D341Med (cell line): ENCODE measurements at places on chromosomes 2 and 18.
A peak's percentile ranks its signal among the peaks of the same experiment; 100 is the strongest.

DNA sequence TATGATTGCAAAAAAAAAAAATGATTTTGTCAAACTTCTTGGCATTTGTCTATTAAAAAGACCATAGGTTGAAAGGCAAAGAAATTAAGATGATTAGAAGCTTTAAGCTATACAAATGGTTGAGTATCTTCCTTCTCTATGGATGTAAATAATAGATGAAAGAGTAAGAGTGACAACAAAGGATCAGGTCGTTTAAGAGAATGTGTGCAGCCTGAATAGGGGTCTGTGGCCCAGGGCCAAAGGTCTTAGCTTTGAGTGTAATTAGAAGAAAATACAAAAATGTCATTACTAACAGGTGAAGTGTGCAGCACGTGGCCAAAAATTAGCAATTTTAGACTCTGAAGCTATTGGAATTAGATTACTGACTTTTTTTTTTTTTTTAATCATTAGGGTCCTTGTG is 122.4 kb downstream of the GREB1L start:
- no peak for DNase-seq

- DNase-seq = no peak
These were observed 298.9 kb upstream of the TRIB2 start for GRCh38 chr2:12417786-12418185.

DNA sequence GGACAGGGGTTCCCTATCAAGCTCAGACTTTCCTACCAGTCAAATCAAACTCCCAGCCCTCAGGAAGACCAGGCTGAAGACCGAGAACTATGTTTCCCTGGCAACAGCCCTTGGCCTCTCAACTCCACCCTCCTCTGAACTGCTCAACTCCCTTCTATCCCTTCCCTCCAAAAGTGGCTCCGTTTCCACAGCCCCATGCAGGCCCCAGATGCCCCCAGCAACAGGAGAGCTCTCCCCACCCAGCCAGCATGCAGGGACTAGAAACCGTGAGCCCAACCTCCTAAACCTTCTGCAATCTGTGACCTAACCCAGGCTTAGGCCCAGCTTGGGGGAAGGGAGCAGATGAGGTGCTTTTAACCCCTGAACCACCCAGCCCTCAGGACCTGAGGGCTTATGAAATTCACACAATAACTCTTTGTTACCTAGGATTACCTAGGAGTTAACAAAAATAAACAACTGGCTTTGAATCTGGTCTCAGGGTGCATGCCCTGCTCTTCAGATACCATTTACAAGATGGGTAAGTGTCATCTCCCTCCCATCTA is 87.2 kb downstream of the BCL11A start:
- no peak for DNase-seq

DNA sequence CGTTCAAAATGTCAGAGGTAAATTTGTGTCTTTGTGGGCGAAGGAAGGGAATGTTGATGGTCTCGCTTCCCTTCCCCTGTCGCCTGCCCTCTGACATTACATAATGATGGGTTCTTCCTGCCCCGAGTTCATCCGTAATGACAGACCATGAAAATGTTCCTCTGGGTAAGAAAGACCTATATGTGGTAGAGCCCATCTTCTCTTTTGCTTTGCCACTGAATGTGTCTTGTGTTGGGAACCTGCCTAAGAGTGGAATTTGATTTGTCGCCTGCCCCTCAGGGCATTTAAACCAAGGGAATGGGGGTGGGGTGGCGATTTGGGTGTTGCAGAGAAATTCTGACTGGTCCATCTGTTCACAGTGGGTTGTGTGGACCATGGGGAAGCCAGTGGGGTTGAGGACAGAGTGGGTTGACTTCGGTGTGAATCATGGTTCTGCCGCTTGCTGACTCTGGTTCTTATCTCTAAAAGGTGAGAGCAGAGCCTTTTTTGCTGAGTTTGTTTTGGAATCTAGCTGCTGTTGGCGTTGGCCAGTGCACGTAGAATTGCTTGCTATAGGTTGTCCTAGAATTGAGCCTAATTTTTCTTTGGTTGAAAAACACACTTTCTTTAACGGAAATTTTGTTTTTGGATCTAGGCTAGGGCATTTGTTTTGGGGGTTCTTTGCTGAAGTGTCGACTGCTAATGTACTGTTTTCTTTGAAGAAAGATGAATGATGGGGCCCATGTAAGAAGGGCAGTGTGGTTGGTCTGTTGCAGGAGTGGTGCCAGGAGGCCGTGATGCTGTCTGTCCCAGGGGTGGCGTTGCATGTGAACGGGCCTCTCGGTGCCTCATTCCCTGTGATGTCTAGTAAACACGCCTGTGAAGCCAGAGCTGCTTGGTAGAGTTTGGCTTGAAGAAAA is 1.3 kb downstream of the INPP4A start:
- DNase-seq = no peak

DNA sequence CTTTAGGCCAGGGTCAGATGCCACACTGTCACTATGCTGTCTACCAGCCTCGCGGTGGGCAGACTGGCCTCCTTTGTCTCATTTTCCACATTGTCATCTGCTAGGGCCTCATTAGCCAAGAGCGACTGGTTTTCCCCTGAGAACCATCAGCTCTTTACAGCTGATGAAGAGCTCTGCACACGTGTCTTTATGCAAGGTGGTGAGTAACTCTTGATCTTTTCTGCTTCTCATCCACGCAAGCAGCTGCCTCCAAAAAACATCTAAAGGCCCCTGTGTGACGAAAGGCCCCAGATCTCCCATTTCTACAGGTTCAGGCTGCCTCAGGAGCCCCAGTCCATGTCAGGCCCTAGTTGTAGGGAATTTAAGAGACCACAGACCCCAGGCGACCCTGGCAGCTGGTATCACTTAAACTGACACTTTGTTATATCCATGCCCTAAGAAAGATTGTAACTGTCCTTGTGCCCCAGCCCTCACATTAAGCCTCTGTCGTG is 52.9 kb downstream of the DPYSL5 start:
- peak; percentile 53 for DNase-seq

- DNase-seq = no peak
These were observed 254.1 kb downstream of the TSN start for GRCh38 chr2:122009561-122009960.

- no peak for DNase-seq
These were observed 211.0 kb downstream of the KCNE4 start for GRCh38 chr2:223262946-223263345.

DNA sequence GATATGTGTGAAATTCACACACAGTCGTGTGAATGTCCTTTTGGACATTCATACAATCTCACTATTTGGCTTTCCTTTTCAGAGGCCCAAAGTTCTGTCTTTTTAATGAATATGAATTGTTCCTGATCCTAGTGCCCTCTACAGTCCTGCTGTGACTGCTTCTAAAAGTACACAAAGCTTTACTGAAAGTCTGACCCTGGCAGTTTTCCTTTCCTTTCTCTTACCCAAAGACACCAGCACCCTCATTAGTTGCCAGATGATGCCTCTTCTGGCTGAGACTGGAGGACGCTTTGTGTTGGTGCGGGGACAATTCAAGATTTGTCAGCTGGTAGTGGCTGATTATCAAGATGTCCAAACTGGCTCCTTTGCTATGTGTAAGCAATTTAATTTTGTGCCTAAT is 81.8 kb upstream of the CDCA7 start:
- DNase-seq = no peak

GRCh38 chr2:161839926-161840325 is 215.7 kb downstream of the SLC4A10 start:
- no peak for DNase-seq

GRCh38 chr2:173271135-173271534 is 83.5 kb upstream of the CDCA7 start:
- no peak for DNase-seq

DNA sequence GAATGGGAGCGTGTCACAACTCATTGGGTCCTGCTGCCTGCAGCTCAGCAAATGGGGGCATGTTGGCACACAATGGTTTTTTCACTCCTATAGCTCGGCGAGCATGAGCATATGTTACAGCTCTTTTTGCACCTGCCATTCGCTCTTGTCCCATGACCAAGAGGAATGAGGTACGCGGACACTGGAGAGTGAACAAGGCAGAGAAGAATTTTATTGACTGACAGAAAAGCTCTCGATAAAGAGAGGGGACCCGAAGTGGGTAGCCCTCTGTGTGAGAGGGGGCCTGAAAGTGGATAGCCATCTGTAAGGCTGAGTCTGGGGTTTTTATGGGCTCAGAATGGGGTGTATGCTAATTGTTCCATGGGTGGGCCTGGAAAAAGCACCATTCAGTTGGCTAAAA is 5.5 kb downstream of the ACYP2 start:
- DNase-seq = no peak

DNA sequence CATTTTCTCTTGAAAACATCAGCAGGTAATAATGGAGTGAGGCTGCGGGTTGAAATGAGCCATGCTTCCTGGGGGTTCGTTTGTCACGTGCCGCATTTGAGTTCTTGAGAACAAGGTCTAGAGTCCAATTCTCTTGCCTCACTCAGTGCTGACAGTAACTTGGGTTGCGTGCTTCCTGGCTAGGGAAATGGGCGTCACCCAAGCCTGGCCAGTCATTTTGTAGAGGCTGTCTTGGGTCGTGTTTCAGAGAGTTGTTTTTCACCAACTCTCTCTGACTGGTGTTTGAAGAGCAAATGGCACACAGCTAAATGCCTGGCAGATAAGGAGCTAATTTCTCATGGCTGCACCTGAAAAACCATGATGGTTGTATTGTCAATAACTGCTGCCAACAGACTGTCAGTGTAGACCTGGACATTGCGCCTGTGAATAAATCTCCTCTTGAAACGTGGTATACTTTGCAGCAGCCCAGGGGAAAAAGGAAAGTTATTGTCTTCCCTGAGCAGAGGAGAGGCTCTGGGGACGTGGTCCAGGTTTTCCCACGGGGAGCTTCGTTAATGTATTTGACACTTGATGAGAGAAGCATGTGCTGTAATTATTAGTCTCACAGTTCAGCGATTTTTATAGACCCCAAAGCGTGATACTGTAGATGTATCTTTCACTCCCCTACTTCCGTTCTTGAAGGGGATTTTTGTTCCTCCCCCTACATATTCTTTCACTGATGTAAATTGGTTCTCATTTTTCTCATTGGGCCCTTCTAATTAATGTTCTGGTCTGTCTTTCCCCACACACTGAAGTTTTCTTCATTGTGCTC is 196.0 kb downstream of the FHOD3 start:
- DNase-seq = no peak

- DNase-seq = no peak
These were observed 489.1 kb downstream of the STK39 start for GRCh38 chr2:167758292-167758691.

DNA sequence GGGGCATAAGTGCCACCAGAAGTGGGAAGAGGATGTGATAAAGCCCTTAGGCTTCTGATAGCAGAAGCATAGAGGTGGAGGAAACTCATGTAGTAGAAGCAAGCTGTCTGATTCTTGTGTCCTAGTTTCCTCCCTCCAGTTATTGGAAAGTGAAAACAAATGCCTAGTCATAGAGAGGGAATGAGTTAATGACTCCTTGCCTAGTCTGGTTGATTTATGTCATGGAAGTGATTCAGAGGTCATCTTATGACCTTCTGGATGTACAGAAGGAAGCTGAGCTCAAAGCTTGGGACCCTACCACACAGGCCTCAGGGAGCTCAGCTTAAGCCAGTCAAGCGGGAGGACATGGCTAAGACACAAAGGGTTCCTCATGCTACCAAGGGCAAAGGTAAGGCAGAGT is 232.2 kb downstream of the THSD7B start:
- no peak for DNase-seq

DNA sequence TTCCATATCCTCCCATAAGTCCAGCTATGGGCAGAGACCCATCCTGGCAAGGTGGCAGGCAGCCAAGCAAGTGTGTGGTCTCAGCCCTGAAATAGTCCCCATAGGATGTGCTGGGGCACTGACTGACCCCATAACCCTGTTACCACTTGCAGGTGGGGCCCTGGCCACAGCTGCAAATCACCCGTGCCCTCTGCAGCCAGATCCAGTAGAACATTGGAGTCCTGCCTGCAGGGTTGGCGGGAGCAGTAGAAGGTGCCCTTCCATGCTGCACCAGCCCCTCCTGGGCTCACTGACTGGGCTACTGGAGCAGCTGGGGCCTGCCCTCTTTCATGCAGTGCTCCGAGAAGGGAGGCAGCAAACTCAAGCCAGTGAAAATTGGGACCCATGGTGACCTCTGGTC is 112.6 kb upstream of the MCFD2 start:
- DNase-seq = no peak

DNA sequence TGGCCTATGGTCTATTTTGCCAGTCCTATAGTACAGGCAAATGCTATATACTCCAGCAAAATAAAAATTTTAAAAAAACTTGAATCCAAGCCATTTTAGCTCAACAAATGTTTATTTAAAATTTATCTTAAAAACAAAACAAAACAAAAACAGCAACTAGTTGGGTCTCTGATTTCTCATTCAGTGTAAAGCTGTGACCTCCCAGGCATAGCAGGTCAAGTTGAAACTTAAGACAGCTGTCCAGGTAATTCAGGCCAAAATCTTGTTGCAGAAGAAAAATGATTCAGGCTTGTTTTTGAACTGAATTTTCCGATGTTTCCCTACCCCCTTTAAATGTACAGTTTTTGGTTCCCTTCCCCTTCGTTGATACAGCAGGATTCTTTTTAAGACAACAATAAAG is 58.5 kb downstream of the CABLES1 start:
- DNase-seq = no peak

DNA sequence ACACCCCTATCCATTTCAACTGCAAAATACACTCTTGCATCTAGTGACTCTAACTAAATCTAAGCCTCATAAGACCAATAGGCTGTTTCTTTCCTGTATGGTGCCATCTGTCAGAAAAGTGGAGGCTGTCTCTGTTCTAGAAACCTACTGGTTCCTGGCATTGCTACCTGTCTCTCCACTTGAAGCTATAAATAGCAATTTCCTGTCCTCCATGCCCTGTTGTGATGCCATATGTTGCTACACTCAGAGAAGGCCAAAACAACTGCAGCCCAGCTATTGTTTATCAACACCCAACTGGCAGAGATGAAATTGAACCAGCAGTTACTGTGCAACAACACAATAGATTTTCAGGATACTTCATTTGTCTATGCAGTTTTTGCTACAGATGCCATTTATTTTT is 1355.1 kb upstream of the SLC39A10 start:
- DNase-seq = no peak

DNA sequence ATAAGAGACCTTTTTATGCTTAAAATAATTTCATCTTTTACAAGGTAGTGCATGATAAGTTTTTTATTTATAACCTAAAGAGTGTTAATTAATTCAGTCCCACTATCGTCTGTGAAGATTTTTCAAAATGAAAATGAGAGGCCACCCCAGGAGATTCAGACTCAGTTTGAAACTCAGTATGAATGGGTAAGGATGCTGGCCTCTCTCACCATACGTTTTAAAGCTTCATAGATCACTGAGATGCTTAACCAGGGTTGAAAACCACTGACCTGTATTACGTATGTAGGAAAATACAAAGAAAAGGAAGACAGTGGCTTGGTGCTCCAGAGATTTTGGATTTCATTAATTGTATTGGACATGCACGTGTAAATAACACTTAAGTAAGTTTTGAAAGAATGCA is 278.7 kb downstream of the FSIP2 start:
- no peak for DNase-seq

DNA sequence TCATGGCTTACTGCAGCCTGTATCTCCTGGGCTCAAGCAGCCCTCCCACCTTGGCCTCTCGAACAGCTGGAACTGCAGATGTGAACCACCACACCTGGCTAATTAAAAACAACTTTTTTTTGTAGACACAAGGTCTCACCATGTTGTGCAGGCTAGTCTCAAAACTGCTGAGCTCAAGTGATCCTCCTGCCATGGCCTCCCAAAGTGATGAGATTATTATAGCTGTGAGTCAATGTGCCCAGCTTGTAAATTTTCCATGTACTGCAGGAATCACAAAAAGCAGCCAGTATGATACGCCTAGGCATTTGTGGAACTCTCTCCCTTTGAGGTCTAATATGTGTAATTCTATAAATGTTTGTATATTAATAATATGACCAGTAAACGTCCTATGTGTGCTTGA is 59.9 kb downstream of the MSH6 start:
- DNase-seq = no peak

GRCh38 chr2:70029814-70030409 is 57.4 kb upstream of the PCBP1 start:
- no peak for DNase-seq
